ENCODE measurements at places on chromosomes 2 and 18.
A peak's percentile ranks its signal among the peaks of the same experiment; 100 is the strongest.

- peak; percentile 73 for DNase-seq
These were observed 1.7 kb downstream of the CXCR4 start for GRCh38 chr2:136116151-136116812.

DNA sequence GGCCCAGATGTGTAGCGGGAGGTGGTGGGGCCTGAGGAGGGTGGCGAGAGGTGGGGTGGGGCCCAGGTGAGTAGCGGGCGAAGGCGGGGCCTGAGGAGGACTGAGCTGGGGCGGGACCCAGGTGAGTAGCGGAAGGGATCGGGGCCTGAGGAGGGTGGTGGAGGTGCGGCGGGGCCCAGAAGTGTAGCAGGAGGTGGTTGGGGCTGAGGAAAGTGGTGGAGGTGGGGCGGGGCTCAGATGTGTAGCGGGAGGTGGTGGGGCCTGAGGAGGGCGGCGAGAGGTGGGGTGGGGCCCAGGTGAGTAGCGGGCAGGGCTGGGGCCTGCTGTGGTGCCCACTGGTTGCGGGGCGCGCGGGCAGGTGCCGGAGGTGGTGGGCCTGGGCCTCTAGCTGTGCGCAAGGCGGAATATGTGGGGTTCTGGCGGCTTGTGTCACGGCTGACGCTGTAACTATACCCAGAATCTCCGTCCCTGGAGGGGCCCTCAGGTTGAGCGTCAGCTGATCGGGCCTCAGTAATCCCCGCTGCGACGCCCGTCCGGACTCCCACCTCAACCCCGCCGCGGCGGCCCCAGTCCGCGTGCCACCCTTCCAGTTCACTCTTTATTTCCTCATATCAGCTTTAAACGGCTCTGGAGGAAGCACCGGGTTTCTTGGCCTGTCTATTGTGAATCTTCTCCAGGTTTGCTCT is 866 bp upstream of the SF3B6 start:
- DNase-seq: peak; percentile 36

GRCh38 chr18:42742969-42743368 is 372.5 kb downstream of the RIT2 start:
- DNase-seq: peak; percentile 52

- DNase-seq: no peak
These were observed 3.6 kb upstream of the D2HGDH start for GRCh38 chr2:241730671-241731293.

GRCh38 chr2:62526531-62527381 is 20.8 kb upstream of the TMEM17 start:
- peak; percentile 62 for DNase-seq

GRCh38 chr2:111620281-111620680 is 263.7 kb downstream of the ANAPC1 start:
- DNase-seq: no peak

GRCh38 chr2:41377837-41378236 is 670.0 kb upstream of the PKDCC start:
- no peak for DNase-seq

DNA sequence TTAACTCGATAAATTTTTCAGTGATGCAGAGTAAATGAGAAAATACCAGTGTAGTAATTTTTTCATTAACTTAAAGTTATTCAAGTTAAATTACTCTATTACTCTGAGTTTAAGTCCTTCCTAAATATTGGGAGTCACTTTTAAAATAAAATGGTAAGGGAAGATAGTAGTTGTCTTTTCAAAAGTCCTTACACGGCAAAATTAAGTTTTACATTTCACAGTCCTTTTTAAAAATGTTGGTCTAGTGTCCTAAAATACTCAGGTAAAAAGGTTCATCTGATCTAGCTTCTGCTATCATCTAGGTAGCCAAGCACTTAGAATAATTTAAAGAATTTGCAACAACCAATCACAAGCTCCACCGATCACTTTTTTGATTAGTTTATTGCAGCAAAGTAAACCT is 146.9 kb downstream of the MEMO1 start:
- no peak for DNase-seq

- DNase-seq: no peak
These were observed 185.4 kb upstream of the OSR1 start for GRCh38 chr2:19543663-19544383.

GRCh38 chr18:61702007-61702406 is 190.8 kb downstream of the RNF152 start:
- no peak for DNase-seq

GRCh38 chr2:121897335-121897970 is 142.0 kb downstream of the TSN start:
- peak; percentile 76 for DNase-seq

DNA sequence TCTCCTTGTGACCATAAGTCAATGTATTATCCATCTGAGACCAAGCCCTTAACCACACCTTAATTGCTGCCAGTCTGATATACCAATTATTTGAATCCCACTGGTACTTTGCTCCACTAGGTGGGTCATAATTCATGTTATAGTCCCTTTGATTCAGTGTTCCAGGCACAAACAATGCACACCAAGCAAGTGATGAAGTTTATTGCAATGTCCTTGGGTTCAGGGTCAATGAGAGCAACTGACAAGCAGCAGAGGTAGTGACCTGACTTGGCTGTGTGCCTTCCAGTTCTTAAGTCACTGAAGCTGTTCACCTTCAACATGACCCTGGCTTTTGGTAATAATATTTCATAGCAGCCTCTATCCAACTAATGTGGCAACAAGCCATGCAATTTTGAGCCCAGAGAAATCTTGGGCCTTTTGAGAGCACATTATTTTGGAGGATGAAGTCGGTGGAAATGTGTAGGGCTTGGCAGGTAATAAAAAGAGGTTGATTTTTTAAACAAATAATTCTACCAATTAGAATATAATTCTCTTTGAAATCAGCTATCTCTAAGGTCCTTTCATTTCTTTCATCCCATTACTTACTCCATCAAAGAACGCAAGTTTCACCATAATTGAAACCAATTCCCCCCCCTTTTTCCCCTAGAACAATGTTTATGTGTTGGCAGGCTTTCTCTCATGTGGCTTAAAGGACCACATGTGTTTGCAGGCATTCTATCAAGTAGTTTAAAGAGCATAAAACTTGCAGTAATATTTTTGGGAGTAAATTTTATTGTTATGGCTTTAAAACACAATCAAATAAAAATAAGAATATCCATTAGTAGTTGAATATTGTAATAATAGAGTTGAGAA is 3.1 kb upstream of the CPO start:
- no peak for DNase-seq

DNA sequence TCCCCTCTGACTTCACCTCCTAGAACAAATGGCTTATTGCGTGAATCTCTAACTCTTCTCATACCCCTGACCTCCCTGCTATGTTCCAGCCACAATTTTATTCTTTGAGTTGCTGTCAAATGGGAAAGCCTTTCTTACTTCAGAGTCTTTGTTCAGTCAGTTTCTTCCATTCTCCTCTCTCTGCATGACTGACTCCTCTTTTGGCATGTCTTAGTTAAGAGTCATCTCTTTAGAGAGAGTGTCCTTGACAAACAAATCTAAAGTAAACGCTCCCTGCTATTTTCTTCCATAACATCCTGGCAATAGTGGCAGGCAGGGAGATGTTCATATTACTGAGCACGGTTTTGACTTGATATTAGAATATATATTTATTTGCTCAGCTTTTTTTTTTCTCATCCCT is 170.7 kb upstream of the ERBB4 start:
- no peak for DNase-seq

DNA sequence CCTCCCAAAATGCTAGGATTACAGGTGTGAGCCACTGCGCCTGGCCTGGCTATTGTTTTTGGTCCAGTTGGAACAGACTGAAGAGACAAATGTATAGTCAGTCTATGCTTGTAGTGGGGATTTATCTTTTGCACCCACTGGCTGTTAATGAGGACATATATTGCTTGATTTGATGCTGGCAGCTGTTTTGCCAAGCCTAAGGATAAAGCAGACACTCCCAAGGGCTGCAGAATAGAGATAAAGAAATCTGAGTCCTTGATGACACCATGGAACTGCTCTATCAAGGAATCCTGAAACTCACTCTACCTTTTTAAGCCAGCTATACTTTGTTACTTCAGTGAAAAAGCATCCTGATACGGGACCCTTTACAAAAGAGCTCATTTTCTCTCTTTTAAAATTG is 43.1 kb upstream of the ENOSF1 start:
- no peak for DNase-seq

- DNase-seq: peak; percentile 86
These were observed 5.2 kb upstream of the DNAJB2 start for GRCh38 chr2:219273937-219274336.

- peak; percentile 89 for DNase-seq
These were observed 3.0 kb downstream of the BUB1 start for GRCh38 chr2:110674620-110675555.

- DNase-seq: no peak
These were observed 2.3 kb downstream of the FOSL2 start for GRCh38 chr2:28394997-28395333.

DNA sequence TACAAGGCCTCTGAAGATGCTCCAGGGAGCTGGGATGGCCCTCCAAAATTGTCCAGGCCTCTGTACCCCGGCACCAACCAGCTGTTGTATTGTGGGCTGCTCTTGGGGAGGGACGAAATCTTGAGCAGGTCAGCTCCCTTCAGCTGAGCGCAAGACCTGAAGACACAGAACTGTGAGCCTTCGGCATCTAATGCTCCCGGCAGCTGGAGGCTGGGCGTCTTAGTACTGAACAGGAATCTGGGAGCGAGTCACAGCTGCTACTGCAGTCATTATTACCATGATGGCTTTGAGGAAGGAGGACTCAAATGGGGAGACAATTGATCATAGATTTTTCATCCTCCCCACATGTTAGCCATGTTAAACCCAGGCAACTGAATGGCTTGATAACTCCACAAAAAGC is 83.0 kb upstream of the LTBP1 start:
- DNase-seq: no peak

- no peak for DNase-seq
These were observed 176.1 kb downstream of the PTPRM start for GRCh38 chr18:7743256-7743655.

DNA sequence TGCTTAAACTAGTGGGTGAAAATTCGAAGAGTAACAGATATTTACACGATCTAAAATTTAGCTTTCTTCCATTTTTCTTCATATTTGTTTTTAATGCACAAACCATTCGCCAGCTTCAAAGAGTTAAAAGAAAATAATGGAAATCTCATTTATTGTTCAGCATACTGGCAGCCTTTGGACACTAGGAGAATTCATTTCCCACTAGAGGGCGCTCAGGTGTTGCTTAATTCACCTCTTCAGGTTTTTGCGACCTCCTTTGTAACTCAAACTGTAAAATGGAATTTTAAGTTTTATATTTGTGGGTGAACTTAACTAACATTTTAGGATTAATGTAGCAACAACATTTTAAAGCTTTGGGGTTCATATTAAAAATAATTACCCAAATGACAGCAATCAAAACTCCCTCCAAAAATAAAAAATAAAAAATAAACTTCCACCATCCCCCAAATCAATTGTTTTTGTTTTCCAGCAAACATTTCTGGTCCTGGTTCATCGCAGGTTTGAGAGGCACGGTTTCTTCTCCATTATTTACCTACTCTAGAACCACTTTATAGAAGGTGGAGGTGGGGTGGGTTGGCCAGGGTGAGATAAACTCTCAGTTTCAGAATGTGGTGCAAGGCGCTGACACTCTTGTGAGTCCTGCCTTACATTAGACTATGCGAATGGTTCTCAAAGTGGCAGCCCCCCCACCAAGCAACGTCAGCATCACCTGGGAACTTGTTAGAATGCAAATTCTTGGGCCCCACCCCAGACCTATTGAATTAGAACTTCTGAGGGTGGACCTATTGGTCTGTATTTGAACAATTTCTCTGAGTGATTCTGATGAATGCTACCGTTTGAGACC is 24.7 kb upstream of the PNPT1 start:
- peak; percentile 68 for DNase-seq

DNA sequence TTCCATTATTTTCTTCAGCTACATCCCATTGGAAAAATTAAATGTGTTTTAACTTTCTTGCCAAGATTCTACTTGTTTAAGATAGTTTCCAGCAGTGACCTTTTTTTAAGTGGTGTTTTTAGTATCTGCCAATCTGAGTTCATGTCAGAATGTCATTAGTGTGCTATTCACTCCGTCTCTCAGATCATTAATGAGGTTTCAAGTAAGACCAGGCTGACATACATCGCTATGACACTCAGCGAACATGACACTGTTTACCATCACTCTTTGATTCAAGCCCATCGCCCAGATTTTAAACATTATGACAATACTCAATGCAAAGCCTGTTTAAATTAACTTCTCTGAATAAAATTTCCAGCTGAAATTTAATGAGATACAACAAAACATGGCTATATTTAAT is 272.0 kb upstream of the KYNU start:
- DNase-seq: no peak

DNA sequence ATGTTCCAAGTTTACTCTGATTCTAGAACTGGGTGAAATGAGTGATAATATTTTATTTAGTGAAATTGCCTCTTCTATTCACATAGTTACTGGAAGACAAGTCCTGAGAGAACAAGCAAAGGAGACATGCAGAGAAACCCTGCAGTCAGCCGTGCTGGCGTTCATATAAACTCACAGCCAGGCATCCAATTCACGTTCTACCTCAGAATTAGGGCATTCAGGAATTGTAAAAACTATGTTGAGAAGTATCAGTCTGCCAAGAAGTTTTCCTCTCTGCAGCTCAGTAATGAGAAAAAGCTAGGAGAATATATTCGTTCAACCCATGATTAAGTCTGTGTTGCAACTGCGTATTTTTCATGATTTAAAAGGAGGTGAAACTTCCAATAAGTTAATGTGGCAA is 156.2 kb upstream of the DSEL start:
- DNase-seq: no peak

DNA sequence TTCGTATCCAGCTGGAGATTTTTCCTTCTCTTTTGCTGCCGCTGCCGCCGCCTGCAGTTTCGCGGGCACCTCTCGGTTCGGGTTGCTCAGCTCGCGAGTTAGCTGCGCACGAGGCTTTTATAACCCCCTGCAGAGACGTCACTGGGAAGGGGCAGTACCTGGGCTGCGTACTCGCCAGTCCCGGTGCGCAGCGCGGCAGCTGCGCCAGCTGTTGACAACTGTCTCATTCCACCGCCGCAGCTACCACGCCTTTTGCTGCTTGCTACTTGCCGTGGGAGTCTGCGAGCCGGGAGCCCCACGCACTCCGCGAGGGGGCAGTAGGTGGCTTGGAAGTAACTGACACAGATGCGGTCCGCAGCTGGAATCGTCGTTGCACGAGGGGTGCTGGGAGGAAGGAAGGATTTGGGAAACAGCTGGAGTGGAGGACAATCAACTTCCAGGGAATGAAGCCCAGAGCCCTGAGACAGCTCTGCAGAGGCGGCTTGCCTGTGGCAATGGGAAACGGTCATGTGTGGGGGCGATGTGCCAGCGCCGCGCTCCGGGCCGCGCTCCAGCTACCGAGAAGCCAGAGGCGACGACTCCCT is at the start of gene TACR1:
Gene TACR1 (minus strand): TSS at position 93 of the 584 bp plus-strand sequence. CDS start 586 bp downstream, outside the sequence.
- DNase-seq: peak; percentile 77

DNA sequence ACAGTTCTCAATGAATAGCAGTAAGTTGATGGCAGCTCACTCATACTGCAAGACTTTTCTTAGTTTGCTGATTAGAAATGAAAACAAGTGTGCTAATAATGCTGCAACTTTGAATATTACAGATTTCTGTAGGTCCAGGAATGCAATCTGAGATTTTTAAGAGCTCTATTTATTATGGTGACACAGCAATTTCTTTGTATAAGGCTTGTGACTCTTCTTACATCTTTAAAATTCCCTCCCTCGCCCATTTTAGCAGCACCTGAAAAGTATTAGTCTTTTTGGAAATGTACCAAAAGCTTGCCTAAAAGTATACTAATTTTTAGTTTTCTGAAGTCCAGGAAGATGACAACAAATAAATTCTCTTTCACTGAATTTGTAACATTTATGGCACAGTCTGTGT is 4.4 kb upstream of the HTR2B start:
- no peak for DNase-seq
